ENCODE measurements at places on chromosomes 2 and 18.
A peak's percentile ranks its signal among the peaks of the same experiment; 100 is the strongest.

DNA sequence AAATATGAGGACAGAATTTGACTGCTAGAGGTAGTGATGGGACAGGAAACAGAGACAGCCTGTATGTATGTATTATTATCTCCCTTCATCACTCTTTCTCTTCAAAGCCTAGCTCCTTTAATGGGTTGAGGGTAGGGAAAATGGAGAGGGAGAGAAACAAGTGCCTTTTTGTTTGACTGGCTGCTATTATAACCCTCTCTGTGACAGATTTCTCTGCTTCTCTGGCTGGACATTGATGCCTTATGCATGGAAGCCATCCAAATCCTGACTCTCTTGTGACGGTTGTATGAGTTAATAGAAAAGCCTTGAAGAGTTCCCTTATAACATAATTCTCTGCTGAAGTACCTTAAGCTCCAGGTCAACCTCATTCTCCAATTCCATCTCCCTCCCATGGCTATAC, 118.5 kb upstream of the COL5A2 start:
- no peak for DNase-seq

- no peak for DNase-seq
Observed at GRCh38 chr2:73862987-73863386, 29.8 kb upstream of the ACTG2 start.

DNA sequence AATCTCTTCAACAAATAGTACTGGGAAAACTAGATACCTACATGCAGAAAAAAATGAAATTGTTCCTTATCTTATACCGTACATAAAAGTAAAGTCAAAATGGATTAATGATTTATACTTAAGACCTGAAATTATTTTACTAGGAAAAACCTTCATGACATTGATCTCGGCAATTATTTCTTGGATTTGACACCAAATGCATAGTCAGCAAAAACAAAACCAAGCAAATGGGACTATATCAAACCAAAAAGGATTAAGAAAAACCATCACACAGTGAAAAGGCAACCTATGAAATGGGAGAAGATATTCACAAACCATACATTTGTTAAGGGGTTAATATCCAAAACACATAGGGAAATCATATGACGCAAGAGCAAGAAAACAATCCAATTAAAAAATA, 433.6 kb downstream of the LRATD1 start:
- DNase-seq = no peak

GRCh38 chr2:173606619-173607248, 252.1 kb downstream of the CDCA7 start:
- DNase-seq = no peak

- no peak for DNase-seq
Observed at GRCh38 chr2:109586687-109587086, 27.1 kb downstream of the SEPTIN10 start.

DNA sequence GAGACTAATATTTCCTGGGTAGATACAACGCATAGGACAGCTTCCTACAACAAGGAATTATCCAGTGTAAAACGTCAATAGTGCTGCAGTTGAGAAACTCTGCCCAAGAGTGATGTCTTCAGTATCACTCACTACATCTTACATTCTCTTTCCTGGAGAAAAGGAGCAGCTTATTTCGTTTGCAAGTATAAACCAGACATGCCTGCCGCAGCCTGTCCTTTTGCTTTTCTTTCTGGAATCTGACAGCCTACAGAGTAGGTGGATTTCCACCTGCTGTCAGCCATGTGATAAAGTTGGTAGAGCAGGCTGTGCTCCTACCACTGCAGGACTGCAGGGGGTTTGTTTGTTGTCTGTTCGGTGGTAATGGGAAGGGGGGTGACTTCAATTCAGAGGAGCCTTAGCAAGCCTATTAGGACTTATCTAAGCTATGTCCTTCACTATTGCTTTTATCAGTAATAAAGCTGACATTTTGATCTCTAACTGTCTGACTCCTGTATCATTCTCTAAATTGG, 439.1 kb downstream of the GRB14 start:
- DNase-seq = no peak

GRCh38 chr2:138711812-138712211, 68.4 kb downstream of the NXPH2 start:
- DNase-seq = no peak

GRCh38 chr18:75198036-75198435, 10.9 kb downstream of the PTGR3 start:
- DNase-seq = no peak

- DNase-seq = peak; percentile 41
Observed at GRCh38 chr18:45993438-45993837, 26.3 kb upstream of the EPG5 start.

GRCh38 chr2:179057737-179058136, 7.8 kb upstream of the CCDC141 start:
- no peak for DNase-seq

DNA sequence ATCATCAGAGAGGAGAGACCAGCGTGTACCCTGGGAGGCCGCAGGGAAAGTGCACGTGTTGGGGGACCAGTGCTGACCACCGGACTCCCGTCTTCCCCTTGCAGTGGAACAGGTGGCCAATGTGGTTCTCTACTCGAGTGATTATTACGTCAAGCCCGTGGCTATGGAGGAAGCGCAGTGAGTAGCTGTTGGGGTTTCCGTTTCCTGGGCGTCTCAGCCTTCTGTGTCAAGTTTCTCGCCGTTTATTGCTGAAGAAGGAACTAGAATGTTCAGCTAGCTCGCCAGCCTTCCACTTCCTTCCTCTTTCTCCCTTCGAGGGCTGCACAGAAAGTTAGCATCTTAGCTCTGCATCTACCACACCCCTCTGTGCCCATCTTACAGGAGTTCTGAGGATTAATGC, 22.8 kb upstream of the DGKD start:
- no peak for DNase-seq

- no peak for DNase-seq
Observed at GRCh38 chr2:221676566-221677172, 104.6 kb upstream of the EPHA4 start.

- no peak for DNase-seq
Observed at GRCh38 chr2:151350579-151351195, 6.7 kb upstream of the TNFAIP6 start.

- peak; percentile 48 for DNase-seq
Observed at GRCh38 chr18:45621061-45621511, 5.8 kb downstream of the SLC14A2 start.
